ENCODE measurements at places on chromosomes 11 and 22.
A peak's percentile ranks its signal among the peaks of the same experiment; 100 is the strongest.

DNA sequence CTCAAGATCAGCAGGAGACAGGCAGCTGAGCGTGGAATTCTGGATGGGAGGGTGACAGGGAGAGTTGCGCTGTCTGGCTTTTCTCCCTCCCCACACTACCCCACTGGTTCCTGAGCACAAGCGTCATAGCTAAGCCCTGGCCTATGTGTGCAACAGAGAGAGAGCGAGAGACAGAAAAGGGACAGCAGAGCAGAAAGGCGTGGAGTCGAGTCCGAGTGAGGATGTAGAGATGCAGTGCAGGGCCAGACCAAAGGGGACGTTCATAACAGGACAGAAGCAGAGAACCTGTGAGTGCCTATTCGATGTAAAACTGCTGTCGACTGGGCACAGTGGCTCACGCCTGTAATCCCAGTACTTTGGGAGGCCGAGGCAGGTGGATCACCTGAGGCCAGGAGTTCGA is 94.0 kb upstream of the TMEM45B start:
- no peak for DNase-seq

DNA sequence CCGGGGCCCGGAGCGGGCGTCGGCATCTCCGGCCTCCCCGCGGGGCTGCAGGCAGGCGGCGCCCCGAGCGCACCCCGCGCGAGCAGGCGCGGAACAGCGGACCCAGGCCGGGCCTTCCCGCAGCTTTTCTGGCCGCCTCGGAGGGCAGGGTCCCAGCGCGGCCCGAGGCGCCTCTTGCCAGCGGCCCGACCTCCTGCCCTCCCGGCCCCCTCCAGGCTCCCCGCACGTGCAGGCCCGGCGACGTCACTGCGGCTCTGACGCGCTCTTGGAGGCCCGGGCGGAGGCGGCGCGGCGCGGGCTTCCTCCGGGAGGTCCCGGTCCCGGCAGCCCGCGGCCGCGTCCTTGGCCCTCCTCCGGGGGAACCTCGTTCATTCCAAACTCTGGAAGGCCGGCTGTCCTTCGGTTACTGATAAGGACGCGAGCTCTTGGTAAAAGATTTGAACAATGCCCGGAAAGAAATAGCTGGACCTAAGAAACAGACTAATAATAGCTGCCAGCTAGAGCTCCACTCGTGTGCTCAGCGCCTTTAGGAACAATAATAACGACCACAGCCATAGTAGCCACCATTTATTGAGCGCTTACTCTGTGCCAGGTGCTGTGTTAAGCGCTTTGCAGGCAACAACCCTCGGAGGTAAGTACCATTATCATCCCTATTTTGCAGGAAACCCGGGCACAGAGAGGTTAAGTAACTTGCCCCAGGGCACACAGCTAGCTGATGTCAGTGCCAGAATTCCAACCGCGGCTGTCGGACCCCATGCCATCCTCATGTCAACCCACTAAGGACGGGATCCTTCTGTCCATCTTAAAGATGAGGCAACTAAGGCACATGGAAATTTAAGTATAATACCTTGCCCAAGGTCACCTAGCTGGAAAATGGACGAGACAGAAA is 39.1 kb upstream of the CREB3L1 start:
- DNase-seq, result peak; percentile 72

DNA sequence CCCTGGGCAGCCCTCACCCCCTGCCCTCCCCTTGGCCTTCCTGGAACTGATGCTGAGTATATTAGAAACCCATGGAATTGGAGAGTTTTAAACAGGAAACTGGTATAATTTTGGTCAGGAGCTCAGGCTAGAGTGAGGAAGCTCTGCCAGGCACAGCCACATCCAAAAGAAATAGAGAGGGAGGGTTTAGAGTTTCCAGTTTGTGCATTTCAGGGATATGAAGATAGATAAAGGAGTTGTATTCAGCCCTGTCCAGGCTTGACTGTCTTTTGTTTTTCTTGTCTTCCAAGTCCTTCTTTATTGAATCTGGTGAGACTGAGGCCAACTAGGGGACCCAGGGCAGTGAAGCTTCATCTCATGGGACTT is 71.8 kb downstream of the TSPAN18 start:
- DNase-seq, result no peak

- peak; percentile 51 for DNase-seq
These were observed 3.6 kb downstream of the C11orf68 start for GRCh38 chr11:65915101-65915820.

- no peak for DNase-seq
These were observed 161.2 kb upstream of the GRIA4 start for GRCh38 chr11:105448703-105449079.

DNA sequence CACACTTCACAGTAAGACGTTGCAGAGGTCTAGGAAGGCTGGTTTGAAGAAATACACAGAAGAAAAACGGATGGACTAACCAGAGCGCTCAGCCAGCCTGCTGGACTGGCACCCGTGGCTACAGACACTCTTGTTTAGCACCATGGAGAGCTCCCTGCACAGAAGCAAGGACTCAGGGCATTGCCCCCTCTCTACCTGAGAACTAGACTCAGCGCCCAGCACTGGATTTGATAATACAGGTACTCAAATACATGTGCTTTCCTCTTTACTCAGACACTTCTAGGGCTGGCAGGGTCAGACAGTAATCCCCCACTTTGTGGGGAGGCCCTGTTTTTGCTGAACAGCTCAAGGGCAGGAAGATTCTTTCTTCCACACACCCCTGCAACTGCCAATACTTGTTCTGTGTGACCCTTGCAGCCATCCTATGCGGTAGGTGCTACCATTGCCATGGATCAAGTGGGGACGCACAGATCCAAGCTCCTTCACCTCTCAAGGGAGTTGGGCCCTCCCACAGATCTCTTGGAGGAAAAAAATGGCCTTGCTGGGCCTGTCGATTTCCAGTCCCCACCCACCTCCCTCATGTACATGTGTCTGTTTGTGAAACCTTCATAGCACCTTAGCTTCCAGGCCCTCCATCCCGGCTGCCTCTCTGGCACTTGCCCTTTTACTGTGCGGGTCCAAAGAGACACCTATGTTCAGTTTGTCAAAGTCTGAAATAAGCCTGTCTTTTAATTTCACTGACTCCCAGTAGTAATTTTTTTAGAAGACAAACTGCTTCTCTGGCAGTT is 5.1 kb upstream of the P2RX6 start:
- peak; percentile 60 for DNase-seq

GRCh38 chr11:85385547-85385946 is 241.6 kb downstream of the DLG2 start:
- DNase-seq, result no peak

- DNase-seq, result no peak
These were observed 7.2 kb downstream of the ARHGEF12 start for GRCh38 chr11:120343429-120343828.

- no peak for DNase-seq
These were observed 35.5 kb upstream of the SLC6A5 start for GRCh38 chr11:20563866-20564265.

DNA sequence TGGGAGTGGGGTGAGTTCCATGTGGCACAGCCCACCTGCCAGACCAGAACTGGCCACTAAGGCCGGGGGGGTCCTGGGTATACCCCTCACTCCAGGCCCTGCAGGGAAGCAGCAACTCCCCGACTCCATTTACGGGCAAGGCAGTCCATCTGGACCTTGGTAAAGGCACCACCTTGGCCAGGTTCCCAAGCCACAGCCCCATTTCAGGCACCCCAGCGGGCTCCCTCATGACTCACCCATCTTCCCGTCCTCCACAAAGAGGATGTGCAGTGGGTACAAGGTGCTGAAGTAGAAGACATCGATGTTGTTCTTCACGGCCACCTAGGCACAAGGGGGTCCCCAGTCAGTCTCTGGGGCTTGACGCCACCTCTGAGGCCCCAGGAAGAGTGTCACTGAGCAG is 15.7 kb upstream of the RASL10A start:
- DNase-seq, result no peak

DNA sequence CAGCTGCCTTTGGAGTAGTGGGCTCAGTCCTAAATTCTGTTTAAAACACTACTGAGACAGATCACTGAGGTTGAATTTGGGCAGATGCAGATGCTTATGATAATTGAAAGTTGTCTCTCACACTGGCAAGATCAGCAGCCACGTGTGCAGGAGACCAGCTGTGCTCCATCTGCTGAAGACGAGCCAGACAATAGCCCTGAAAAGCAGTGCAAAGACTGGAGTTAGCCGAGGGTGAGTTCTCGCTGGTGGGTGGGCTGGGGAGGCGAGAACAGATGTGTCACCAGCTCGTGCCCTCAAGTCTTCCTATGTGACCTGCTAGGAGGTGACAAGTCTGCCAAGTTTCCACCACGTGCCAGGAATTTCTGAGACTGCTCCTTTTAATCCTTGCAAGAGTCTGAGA is 661.3 kb upstream of the B3GAT1 start:
- DNase-seq, result no peak

DNA sequence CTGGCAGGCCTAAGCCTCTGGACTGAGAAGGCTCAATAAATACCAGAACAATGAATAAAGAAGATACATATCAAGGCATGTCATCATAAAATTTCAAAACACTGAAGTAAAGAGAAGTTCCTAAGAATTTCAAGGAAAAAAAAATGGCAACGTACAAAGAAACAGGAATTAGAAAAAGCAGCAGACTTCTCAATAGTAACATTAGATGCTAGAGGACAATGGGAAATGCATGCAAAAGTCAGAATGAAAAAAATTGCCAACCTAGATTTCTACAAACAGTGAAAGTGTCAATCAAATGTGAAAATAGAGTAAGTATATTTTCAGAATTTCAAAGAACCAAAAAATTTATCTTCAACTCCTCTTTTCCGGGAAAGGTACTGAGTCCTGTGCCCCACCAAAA is 125.0 kb downstream of the KCNC1 start:
- no peak for DNase-seq

DNA sequence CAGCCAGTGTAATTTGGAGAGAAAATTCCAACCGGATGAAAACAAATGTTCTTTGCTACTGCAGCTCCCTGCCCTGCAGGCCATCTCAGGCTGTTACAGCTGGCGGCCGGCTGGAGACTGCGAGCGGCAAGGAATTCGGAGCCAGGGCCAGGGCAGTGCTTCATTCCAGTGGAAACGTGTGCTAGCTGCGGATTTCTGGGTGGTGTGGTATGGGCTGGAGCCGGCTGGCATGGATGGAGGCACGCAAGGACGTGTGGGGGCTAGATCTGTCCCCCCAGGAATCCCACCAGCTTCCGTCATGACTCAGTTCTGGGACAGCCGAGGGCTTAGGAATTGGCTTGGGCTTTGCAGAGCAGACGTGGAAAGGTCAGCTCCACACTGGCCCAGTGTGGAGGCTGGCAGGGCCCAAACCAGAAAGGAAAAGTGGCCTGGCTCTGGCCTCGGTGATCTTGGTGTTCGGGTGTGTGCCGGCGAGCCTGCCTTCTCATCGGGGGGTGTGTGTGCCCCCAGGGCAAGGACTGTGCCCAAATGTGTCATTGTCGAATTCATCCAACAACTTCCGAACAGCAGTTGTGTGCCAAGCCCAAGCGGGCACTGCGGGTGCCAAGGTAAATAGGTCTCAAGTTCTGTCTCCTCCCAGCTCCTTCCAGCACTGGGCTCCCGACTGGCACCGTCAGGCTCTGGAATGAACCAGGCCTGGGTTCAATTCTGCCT is 48.1 kb upstream of the SHISAL1 start:
- peak; percentile 62 for DNase-seq

- no peak for DNase-seq
These were observed 221.2 kb downstream of the MN1 start for GRCh38 chr22:27580311-27580897.

Data from mesenchymal stem cell (in vitro differentiated cells and primary cell).